OCI-LY7 (cell line): ENCODE measurements at places on chromosomes 5 and 9.

GRCh38 chr5:44868541-44868940 is 59.8 kb downstream of the MRPS30 start:
- DNase-seq: no peak

GRCh38 chr5:138967791-138968448 is 92.8 kb upstream of the LRRTM2 start:
- DNase-seq: no peak

DNA sequence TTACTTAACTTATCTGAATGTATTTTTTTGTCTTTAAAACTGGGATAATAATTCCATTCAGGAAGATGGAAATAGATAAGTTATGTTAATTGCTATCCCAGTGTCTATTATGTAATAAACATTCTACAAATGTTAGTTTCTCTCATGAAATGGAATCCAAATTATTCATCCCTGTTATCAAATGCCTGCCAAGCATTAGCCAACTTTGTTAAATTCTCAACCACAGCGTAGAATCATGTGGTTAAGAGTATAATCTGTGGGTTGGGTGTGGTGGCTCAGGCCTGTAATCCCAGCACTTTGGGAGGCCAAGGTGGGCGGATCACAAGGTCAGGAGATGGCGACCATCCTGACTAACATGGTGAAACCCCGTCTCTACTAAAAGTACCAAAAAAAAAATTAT is 912.9 kb upstream of the SEMA6A start:
- DNase-seq: no peak

GRCh38 chr5:177957241-177957640 is 38.8 kb downstream of the PROP1 start:
- DNase-seq: no peak

GRCh38 chr5:78424665-78425064 is 64.2 kb downstream of the SCAMP1 start:
- DNase-seq: no peak

- no peak for DNase-seq
Observed at GRCh38 chr9:87671478-87671877, 54.4 kb upstream of the CTSL start.

- DNase-seq: no peak
Observed at GRCh38 chr5:11801061-11801460, 103.2 kb downstream of the CTNND2 start.

GRCh38 chr9:130768265-130768664 is 66.8 kb upstream of the ABL1 start:
- no peak for DNase-seq

- DNase-seq: no peak
Observed at GRCh38 chr5:82564963-82565362, 286.8 kb upstream of the RPS23 start.

- DNase-seq: no peak
Observed at GRCh38 chr5:104431981-104432380, 869.4 kb upstream of the NUDT12 start.

- no peak for DNase-seq
Observed at GRCh38 chr9:124238546-124239140, 19.1 kb upstream of the NEK6 start.

GRCh38 chr9:85055506-85056202 is 386.1 kb downstream of the NTRK2 start:
- DNase-seq: no peak

- DNase-seq: peak; percentile 41
Observed at GRCh38 chr9:129237164-129237611, 59.1 kb upstream of the IER5L start.

DNA sequence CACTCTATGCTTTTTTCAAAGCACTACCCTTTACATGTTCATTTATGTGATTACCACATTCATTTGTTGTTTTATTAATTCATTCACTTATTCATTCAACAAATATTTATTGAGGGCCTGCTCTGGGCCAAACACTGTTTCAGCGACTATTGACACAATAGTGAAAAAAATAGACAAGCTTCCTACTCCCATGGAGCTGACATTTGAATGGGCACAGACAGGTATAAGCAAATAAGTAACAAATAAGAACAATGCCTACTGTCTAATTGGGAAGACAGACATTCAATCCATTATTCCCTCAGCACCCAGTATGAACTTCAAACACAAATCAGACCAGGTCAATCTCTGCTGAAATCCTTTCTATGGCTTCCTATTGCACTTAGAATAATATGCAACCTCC is 156.9 kb upstream of the NR3C1 start:
- no peak for DNase-seq

- DNase-seq: no peak
Observed at GRCh38 chr5:180874804-180875582, 13.9 kb upstream of the ZFP62 start.

DNA sequence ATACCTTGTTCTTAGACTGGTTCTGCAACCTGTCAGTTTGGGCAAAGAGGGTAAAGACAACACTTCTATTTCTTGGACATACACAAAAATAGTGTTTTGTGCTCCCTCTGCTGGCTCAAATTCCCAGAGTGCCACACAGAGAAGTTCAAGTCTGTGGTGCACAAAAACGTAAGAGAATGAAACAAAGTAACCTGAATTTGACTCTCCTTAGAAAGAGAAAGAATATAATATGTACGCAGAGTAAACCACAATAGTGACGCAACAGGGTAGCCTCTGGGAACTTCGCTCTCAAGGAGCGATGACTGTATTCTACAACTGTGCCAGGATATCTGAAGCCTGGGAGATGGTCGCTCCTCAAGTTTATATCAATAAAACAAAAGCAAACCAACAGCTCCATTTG is 18.5 kb downstream of the DDX31 start:
- peak; percentile 16 for DNase-seq

GRCh38 chr9:75833778-75834177 is 56.7 kb upstream of the PCSK5 start:
- no peak for DNase-seq

GRCh38 chr5:2255915-2256690 is 373.4 kb upstream of the IRX4 start:
- DNase-seq: no peak

DNA sequence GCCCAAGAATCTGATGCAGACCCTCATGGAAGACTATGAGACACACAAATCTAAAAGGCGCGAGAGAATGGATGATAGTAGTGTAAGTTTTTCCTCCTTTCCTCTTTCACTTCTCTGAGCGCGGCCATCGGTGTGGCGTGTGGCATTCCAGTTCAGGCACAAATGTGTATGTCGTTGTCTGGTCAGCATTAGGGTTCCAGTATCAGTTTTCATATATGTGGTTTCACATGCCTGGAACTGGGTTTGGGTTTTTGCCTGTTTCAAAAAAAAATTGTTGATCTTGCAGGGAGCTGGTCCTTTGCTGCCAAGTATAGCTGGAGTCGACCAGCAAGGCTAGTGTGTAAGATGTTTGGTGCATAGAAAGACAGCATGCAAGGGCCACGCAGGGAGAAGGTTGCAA is 51.5 kb downstream of the C9orf152 start:
- DNase-seq: no peak

DNA sequence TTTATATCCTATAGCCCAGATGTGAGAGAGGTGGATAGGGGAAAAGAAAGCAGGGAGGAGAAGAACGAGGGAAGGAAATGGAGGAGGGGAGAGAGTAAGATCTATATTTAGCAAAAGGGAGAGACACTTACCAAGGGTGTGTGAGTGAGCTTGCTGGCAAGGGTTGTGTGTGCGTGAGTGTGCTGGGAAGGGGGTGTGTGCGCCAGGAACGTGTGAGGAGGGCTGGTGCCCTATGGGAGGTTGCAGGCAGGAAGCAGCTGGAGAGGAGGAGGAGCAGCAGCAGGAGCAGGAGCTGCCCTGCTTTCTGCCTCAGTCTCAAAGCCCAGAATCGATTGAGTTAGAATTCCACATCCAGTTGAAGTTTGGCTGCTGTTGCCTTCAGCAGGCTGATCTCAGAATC is 148.3 kb upstream of the RUSC2 start:
- no peak for DNase-seq

GRCh38 chr9:81635521-81636254 is 53.7 kb downstream of the TLE1 start:
- DNase-seq: no peak

- no peak for DNase-seq
Observed at GRCh38 chr9:36823466-36823865, 210.6 kb downstream of the PAX5 start.

DNA sequence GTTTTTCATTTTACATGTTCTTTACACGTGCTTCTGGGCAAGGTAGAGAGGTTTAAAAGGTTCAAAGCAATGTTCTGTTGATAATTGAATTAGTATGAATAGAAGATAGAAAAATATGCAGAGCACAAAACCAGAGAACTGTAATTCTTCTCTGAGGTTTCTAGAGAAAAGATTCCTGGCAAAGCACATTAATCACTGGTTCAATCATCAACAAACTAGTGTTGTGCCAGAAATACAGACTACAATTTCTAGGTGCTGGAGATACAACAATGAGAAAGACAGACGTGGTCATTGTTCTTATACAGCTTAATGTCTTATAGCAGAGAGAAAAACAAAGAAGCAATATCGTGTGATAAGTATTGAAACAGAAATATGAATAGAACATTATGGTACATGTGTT is 25.5 kb downstream of the MEGF9 start:
- DNase-seq: no peak

DNA sequence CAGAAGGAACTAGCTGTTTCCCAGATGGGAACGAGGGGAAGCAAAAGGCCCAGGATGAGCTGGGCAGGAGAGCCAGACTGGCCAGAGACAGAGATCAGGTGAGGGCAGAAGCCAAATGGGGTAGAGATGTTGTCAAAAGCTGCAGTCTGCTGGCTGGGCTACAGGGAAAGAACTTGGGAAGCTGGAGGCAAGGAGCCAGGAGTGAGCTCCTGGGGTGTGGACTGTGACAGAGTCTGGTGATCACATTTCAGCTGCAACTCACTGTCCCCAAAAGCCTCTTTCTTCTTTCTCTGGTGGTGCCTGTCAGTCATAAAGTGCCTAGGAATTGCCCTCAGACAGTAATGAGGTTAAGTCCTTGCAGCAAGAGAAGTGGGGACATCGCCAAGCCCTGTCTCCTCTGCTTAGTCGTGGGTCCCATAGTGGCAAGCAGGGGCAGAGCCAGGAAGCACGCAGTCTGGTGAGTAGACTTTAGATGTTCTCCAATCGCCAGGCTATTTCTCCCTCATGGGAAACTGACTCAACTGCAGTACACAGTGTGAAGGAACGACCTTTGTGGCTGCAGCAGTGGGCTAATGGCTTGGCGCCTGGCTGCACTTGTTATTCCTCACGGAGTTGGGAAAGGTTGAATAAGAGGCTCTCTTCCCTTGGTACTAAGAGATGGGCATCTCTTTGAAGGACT is 2.5 kb upstream of the FSD1L start:
- DNase-seq: no peak

- no peak for DNase-seq
Observed at GRCh38 chr5:129425031-129425430, 35.1 kb upstream of the ADAMTS19 start.

DNA sequence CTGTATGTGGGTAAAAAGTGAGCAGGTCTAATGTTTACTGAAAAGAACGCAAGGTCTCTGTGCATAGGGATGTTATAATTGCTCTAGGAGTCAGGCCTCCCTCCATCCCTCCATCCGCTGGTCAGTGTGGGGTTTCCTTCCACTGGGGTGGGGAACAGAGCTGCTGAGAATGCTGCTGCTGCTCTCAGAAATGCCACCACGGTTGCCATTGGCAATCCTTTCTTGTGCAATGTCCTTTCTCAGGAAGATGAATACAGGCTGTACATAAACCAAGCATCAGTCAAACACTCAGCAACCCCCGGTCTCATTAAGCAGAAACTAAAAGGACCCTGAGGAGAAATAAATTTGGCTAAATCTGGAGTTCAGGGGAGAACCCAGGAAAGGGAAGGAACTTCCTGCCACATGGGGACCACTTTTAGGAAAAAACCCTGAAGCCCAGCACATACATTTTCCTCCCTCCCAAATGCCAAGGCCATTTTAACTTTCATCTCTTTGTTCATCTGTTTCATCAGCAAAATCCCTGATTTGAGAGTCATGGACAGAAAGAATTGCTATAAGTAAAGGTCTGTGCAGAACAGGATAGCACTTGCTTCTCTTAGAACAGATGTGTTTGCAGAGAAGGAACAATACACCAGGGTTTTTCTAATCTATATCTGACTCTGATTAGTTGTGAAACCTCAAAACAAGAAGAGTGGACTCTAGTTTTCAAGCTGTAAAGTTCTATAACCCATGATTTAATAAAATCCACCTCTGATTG is 70.4 kb upstream of the SLC1A3 start:
- no peak for DNase-seq

- DNase-seq: peak; percentile 10
Observed at GRCh38 chr5:133354323-133355185, 257.8 kb downstream of the FSTL4 start.

DNA sequence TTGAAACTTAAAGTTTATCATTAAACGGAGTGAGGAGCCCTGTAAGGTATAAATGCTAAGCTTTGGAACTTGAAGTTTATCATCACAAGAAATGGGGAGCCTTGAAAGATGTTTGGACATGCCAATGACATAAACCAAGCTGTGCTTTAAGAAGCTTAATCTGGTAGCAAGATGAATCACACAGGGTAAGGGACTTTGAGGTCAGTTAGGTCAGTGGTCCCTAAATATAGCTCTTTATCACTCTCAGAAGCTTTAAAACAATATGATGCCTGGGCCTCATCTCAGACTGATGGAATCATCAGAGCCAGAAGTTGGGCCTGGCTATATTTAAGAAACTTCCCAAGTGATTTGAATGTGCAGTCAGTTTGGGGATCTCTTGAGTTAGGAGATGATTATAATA is 85.7 kb downstream of the TNC start:
- DNase-seq: no peak

DNA sequence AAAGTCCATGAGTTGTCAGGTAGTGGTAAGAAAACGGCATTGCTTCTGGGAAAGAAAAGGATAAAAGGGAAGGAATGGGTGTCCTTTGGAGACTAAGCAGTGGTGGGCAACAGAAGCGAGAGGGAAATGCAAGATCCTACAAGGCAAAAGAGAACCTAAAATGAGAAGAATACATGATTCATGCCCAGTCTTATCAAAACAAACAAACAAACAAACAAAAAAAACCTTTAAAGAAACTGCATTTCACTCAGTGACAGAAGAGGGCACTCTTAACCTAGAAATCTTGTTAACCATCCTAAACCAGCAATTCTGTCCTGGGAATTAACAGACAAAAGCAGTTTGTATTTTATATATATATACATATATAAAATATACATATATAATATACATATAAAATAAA is 88.5 kb downstream of the SUSD1 start:
- DNase-seq: peak; percentile 12
